ENCODE measurements at places on chromosomes 6 and 20.

GRCh38 chr6:129719692-129720091 lies 9.7 kb upstream of the ARHGAP18 start:
- DNase-seq: no peak

GRCh38 chr20:9287826-9288225 lies 218.9 kb downstream of the PLCB4 start:
- DNase-seq: no peak

DNA sequence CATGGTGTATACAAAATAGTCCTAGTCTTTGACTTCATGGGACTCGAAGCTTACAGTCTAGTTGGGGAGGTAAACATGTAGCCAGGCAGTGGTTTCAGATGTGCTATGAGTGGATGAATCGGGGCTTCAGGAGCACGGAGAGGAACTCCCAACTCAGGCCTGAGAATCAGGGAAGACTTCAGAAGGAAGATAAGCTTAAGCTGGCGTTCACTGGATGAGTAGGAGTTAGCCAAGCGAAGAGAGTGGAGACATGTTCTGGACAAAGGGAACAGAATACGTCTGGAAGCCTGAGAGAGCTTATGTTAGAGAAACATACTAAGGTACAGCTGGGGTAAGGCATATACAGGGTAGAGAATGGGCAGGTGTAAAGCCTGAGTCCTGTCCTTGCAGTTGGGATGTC lies 8.8 kb downstream of the CARMIL1 start:
- no peak for DNase-seq

DNA sequence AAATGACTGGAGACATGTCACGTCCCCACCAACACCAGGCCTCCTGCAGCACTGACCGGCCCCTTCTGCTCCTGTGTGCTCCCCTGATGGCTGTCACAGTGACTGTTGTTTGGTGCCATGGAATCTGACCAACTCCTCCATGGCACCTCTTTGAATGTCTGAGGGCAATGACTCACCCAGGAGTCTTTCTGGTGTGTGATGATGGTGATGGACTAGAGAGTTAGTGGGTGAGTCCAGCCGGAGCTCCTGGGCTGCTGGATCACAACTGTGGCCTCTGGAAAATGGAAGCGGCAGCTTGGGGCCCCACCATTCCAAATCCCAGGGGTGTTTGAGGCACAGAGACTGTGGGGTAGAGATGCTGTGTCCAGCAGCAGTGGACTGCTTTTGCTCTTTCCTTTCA lies 133.3 kb downstream of the TFAP2C start:
- no peak for DNase-seq

DNA sequence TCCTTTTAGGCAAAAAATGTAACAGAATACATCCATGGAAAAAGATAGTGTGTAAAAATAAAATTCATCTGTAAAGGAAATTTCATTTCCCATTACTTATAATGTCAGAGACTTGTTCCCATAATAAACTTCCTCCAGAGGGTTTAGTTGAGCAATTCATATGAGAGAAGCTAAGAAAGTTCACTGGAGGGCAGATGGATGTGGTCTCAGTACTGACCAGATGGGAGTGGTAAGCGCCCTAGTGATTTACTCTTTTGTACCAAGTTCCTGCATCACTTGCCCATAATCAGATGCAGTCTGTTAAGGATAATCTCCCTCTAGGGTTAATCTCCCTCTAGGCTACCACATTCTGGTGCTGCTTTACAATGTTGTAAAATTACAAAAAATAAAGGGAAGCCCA lies 61.7 kb downstream of the ESF1 start:
- DNase-seq: no peak

DNA sequence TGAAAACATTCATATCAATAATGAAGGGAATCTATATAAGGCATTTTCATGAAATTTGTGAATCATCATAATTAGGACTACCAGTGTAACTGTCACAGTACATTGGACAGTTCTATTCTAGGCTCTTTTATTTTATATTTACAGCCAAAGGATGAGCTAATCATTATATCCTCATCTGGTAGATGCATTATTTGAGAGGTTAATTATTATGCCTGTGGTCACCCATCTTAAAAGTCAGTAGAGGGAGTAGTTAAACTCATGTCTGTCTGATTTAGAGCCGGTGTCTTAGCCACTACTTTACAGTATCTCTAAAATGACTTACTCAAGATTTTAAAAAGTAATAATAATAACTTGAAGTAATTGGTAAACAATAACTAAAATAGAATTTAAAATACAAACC lies 899.3 kb upstream of the MAP3K7 start:
- DNase-seq: no peak

GRCh38 chr6:163706500-163707087 lies 292.1 kb downstream of the QKI start:
- no peak for DNase-seq

- DNase-seq: no peak
These were observed 14.8 kb downstream of the MTHFD1L start for GRCh38 chr6:150880336-150880735.

GRCh38 chr6:20338156-20338555 lies 63.5 kb upstream of the E2F3 start:
- DNase-seq: no peak

DNA sequence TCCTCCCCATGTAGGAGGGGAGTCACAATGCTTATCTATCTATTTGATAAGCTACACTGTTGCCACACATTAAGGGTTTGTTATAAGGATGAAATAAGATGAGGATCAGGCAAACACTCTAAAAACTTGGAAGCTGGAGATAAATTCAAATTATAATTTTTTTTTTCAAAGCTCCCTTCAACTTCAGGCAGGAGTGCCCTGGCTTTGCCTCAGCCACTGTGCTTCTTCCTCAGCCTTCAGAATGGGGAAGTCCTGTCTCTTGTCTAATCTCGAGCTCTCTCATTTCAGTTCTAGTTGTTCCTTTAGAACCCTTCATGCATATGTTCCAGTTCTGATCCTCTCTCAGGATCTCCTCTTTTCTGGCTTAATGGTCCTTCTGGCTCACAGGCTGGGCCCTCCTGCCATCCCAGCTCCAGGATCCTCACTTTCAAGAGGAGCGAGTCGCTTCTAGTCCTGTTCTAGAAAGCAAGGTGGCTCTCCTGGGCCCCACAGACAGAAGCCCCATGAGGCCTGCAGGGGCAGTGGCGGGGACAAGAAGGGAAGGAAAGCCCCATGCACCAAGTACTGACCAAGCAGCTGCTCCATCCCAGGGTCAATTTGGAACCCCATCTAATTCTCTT lies 164.3 kb downstream of the VEGFA start:
- no peak for DNase-seq

GRCh38 chr6:13488015-13488895 lies 855 bp upstream of the GFOD1 start:
- DNase-seq: no peak

DNA sequence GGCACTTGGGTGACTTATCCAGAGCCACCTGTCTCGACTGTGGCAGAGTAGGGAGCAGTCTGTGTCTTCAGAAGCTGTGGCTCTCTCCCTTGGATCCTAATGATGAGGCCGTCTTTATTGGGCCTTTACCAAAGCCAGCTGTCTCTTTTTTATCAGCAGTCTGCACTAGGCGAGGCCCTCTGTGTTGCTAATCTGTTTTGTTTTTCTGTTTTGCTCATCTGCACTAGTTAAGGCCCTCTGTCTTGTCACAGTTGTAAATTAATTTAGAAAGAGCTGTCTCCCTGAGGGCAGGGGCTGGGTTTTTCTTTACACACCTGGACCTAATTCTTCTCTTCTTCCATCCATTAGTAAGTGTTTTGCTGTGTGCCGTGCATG lies 45.0 kb downstream of the CDS2 start:
- DNase-seq: no peak

DNA sequence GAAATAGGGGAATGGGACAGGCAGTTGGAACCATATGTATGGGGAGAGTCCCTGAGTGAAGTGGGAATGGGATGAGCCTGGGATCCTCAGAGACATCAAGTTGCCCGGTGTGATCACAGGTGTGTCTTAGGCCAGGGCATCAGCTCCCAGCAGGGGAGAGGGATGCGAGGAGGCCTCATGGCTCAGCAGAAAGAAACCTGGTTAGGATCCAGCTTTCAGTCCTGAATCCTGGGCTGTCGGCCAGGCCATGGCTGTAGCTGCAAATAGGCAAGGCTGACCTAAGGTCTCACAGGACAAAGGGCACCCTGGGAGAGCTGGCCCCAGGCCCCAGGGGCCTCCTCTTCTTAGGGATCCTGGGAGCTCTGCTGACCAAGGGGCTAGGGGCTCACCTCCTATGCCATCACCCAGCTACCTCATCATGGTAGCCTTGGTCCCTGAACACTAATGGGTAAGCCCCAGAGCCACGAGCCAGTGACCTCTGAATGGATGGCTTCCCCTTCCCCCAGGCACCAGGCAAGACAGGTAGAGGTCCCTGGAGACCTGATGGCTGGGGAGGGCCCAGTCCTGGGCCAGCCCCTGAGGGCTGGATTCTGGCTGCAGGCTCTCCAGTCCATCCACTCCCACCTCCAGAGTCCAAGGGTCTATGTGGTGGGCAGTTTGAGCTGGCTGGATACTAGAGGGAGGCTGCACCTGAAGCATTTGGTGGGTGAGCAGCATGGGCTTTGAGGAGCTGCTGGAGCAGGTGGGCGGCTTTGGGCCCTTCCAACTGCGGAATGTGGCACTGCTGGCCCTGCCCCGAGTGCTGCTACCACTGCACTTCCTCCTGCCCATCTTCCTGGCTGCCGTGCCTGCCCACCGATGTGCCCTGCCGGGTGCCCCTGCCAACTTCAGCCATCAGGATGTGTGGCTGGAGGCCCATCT lies at the start of gene SLC22A7:
TSS of gene SLC22A7 (plus strand) at position 617 of the 921 bp plus-strand sequence. CDS start at position 716, 99 bp downstream.
- no peak for DNase-seq

GRCh38 chr6:74075323-74075722 lies 379.3 kb downstream of the CD109 start:
- DNase-seq: no peak

DNA sequence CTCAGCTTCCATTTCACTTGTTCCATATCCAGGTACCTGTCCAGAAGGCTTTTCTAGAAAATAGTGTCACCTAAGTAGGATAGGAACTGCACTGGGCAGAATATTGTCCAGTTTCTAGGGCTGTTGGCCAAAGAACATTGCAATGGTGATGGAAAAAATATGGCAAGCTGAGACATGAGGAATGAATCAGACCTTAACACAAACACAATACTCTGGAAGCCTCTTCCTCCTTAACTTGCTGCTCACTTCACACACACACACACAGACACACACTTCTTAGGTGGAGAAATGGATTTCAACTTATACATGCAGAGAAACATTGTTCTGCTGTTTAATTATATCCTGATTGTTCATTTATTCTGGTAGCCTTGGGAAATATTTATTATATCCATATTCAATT lies 203.0 kb upstream of the RGS17 start:
- no peak for DNase-seq

GRCh38 chr6:77457720-77458349 lies 5.5 kb downstream of the HTR1B start:
- DNase-seq: no peak

GRCh38 chr6:13253272-13253671 lies 75.1 kb downstream of the TBC1D7 start:
- DNase-seq: no peak

- no peak for DNase-seq
These were observed 20.6 kb downstream of the CNBD2 start for GRCh38 chr20:35988910-35989463.

DNA sequence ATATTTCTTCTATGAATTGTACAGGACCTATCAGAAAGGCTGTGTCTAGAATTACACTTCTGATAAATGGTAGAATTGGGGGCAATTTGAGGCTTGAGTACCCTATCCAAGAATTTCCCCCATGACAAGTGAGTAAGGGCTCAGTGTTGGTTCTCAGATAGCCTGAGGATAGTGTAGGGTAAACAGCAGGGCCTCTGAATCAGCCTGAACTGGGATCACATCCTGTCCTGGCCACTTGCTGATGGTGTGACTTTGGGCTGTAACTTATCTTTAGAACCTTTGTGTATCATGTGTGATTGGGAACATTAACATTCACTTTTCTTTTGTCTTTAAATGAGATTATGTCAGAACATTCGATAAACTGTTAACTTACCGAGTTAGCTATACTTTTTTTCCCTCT lies 151.0 kb downstream of the CLIC5 start:
- no peak for DNase-seq

Data from activated CD8-positive, alpha-beta memory T cell treated with anti-CD3 and anti-CD28 coated beads for 1 hour (primary cell).